Mesenchymal stem cell (in vitro differentiated cells and primary cell): ENCODE measurements at places on chromosomes 3 and 15.

GRCh38 chr3:72346526-72346926, 501.7 kb downstream of the SHQ1 start:
- H3K27ac ChIP-seq = peak overlapping the region; percentile 62
- H3K4me3 ChIP-seq = no peak overlapping the region
- H3K4me1 ChIP-seq = peaks cover 12% of the 10 kb centered on the region
- DNase-seq = peak; percentile 97
- peaks cover 4% of the 10 kb centered on the region for H3K27me3 ChIP-seq

DNA sequence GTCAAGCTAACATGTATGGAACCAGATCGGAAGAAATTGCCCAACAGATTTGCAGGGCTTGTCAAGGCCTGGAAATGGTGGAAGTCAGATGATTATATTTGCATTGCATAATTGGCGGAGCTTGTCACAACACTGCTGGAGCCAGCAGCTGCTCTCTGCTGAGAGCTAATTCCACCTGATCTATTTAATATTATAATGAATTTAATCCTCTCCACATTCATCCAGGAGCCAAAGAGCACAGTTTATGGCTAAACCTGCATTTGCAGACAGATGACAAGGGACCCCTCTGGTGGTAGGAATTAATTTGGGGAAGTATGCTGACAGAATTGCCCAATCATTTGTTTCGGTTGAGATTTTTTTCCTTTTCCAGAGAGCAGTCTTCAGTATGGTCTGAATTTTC, 730.2 kb downstream of the TUSC7 start:
- H3K4me1 ChIP-seq = no peaks in the 10 kb centered on the region
- no peaks in the 10 kb centered on the region for H3K27me3 ChIP-seq
- H3K36me3 ChIP-seq = no peaks in the 10 kb centered on the region
- DNase-seq = peak; percentile 30

DNA sequence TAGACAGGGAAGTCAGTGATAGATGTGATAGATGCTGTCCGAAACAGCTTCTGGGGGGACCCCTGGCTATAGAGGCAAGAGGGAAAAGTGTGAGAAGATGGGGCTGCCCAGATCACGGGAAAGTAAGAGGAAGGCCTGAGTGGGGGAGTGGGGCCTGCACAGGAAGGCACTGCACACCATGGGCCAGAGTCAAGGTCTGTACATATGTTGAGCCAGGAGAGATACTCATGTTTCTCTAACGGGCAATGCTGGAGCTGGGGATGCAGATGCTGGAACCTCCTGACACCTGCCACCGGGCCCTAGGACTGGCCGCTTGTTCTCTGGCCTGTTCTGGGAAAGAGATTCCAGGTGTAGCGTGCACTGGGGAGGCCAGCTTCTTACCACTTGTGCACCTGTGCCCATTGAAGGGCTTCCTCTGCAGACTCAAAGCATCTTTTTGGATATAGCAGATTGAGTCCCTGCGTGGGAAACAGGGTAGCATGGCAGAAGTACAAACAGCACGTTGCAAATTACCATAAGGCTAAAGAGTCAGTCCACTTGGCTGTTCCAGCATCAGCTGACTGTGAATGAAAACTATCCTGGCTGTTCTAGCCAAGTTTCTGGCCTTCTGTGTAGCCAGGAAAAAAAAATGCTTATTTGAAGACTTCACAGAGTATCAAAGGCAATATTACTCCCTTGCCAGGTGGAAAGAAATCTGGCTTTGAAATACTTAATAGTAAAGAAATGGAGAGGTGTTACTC, 77.1 kb upstream of the GSK3B start:
- no peaks in the 10 kb centered on the region for H3K27me3 ChIP-seq
- H3K36me3 ChIP-seq = no peaks in the 10 kb centered on the region
- H3K27ac ChIP-seq = no peak overlapping the region
- peaks cover 6% of the 10 kb centered on the region for H3K4me1 ChIP-seq
- no peak for DNase-seq

GRCh38 chr3:21795921-21796320, 44.9 kb upstream of the ZNF385D start:
- no peaks in the 10 kb centered on the region for H3K27me3 ChIP-seq
- no peaks in the 10 kb centered on the region for H3K4me1 ChIP-seq
- no peak for DNase-seq

GRCh38 chr15:35043373-35044095, 41.6 kb downstream of the NANOGP8 start:
- H3K27ac ChIP-seq = no peak overlapping the region
- peaks cover 3% of the 10 kb centered on the region for H3K4me1 ChIP-seq
- DNase-seq = no peak
- no peaks in the 10 kb centered on the region for H3K36me3 ChIP-seq
- no peak overlapping the region for H3K4me3 ChIP-seq

- peaks cover 2% of the 10 kb centered on the region for H3K4me1 ChIP-seq
- no peak for DNase-seq
- peaks cover 27% of the 10 kb centered on the region for H3K27me3 ChIP-seq
- no peaks in the 10 kb centered on the region for H3K36me3 ChIP-seq
Measured at GRCh38 chr3:11991751-11992150, 12.4 kb upstream of the SYN2 start.

GRCh38 chr3:134404366-134404885, 30.2 kb upstream of the AMOTL2 start:
- no peak for DNase-seq
- no peak overlapping the region for H3K27ac ChIP-seq
- no peak overlapping the region for H3K4me3 ChIP-seq
- peaks cover 9% of the 10 kb centered on the region for H3K4me1 ChIP-seq
- no peaks in the 10 kb centered on the region for H3K27me3 ChIP-seq

GRCh38 chr3:124834723-124835718, 52.1 kb downstream of the ITGB5 start:
- peaks cover 19% of the 10 kb centered on the region for H3K36me3 ChIP-seq
- no peak overlapping the region for H3K4me3 ChIP-seq
- no peaks in the 10 kb centered on the region for H3K27me3 ChIP-seq
- peak; percentile 97 for DNase-seq

DNA sequence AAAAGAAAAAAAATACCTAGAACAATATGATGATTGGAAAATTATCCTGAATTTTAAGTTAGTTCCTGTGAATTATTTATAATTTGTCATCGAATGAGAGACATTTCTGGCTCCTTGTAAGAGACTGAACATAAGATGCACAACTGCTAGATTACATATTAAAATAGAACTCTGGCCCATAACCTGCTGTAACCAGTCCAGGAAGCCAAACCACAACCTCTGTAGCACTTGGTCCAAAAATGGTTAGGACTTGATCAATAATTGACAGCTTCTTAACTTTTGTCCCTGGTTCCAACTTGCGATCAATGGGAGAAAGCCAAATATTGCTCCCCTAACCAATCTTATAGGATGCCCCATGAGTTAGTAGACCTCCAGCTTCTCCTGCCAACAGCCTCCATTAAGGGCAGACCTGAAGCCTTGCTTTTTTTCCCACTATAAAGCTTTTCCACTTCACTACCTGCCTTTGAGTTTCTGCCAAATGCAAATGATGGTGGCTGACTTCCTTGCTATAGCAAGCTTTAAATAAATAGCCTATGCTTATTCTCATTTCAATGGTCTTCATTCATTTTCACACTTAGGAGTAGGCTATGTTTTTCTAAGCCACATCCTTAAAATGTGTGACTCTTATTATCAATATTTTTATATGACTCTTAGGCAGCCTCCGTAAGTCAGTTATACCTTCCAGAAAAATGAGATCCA, 224.0 kb upstream of the ARHGEF26 start:
- no peaks in the 10 kb centered on the region for H3K4me1 ChIP-seq
- H3K4me3 ChIP-seq = no peak overlapping the region
- H3K27ac ChIP-seq = no peak overlapping the region
- no peaks in the 10 kb centered on the region for H3K27me3 ChIP-seq
- H3K36me3 ChIP-seq = no peaks in the 10 kb centered on the region

DNA sequence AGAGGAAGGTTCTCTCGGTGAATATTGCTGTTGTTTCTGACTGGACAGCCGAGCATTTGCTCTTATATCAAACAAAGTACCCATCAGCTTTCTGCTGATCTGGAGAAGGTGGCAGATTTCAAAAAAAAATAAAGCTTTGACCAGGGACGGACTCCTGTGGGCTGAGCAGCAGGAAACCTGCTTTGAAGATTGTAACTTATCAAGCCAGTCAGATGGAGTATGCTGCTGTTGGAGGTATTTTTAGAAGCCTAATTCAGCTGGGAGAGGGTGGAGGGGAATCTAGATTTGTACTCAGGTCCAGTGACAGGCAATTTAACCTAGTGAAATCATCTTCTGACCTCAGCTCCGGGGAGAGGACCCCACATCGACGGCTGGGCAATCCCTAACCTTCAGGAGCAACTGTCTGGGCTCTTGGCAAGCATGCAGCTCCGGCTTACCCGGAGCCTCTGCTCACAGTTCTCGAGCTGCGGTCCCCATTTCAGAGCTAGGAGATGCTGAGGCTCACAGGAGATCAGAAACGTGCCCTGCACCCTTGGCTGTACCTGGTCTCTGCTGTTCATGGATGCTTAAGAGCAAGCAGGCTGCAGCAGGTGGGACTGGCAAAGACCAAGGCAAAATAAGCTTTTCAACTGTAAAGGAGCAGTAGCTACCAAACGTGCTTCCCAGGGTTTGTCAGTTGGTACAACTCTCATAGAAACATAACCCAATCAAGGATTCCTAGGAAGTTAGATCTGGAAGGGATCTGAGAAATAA, 89.3 kb upstream of the ST8SIA2 start:
- H3K27me3 ChIP-seq = no peaks in the 10 kb centered on the region
- no peak overlapping the region for H3K4me3 ChIP-seq
- no peak for DNase-seq
- no peak overlapping the region for H3K27ac ChIP-seq

GRCh38 chr3:188687389-188687788, 484.4 kb upstream of the TPRG1 start:
- no peaks in the 10 kb centered on the region for H3K27me3 ChIP-seq
- peak overlapping the region; percentile 4 for H3K27ac ChIP-seq
- H3K4me3 ChIP-seq = no peak overlapping the region
- H3K36me3 ChIP-seq = no peaks in the 10 kb centered on the region
- peak; percentile 88 for DNase-seq

GRCh38 chr15:93200081-93200836, 111.2 kb upstream of the RGMA start:
- no peak for DNase-seq
- no peak overlapping the region for H3K27ac ChIP-seq
- H3K27me3 ChIP-seq = no peaks in the 10 kb centered on the region
- no peaks in the 10 kb centered on the region for H3K4me1 ChIP-seq
- H3K36me3 ChIP-seq = no peaks in the 10 kb centered on the region

DNA sequence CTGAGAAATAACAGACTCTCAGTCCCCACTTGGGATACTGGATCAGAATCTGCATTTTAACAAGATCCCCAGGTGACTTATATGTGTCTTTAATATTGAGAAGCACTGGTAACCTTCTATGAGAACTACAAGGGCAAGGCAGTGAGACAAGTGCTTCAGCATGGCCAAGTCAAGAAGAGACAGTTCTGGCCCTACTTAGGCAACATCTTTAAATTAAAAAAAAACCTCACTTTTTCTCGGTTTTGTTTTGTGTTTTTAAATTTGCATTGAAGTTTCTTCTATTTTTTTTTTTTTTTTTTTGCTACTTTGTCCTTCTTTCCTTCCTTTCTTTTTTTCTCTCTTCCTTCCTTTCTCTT, 42.5 kb upstream of the SPTSSB start:
- DNase-seq = no peak
- H3K4me1 ChIP-seq = no peaks in the 10 kb centered on the region
- H3K36me3 ChIP-seq = no peaks in the 10 kb centered on the region
